Astrocyte of the cerebellum (primary cell): ENCODE measurements at places on chromosomes 4 and X.

DNA sequence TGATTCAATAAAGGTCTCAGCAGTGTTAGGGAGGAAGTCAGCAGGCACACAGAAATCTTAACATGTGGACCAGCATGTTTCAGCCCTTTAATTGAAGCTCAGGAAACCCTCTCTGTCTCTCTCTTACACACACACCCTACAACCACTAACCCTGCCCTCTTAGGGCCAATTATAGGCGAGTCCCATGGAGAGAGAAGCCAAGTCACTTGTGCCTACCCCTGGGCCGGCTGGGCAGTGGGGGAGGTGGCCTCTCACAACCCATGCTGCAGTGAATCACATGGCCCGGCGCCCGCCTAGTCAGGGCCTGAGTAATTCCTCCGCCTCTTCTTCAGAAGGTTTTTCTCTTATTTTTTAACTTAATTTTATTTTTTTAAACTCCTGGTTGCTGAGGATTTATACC lies 3.7 kb downstream of the FGD1 start:
- no peak for DNase-seq

DNA sequence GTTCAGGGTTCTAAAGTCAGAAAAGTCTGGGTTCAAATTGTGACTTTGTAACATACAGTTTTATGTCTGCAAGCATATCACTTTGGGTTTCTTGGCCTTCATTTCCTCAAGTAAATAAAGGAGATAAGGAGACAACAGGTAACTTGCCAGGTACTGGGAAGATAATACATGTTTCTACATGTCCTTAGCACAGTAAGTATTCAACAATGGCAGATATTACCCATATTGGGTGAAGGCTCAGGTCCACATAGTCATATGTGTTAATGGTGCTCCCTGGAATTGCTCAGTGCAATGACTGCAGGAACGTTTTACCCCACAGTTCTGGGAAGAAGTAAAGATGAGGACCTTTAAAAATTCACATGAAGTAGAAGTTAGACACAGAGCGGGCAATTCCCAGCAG lies 35.8 kb upstream of the GAB1 start:
- DNase-seq, result no peak

DNA sequence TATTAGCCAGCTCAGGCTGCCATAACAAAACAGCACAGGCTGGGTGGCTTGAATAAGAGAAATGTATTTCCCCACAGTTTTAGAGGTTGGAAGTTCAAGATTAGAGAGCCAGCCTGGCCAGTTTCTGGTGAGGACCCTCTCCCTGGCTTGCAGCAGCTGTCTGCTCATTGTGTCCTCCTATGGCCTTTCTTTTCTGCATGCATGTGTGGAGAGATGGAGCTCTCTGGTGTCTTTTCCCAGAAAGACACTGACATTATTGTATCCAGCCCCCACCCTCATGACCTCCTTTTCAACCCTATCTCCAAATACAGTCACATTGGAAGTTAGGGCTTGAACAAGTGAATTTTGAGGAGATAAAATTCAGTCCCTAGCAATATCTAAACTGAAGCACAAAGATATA lies 263.8 kb upstream of the PABPC4L start:
- no peak for DNase-seq

DNA sequence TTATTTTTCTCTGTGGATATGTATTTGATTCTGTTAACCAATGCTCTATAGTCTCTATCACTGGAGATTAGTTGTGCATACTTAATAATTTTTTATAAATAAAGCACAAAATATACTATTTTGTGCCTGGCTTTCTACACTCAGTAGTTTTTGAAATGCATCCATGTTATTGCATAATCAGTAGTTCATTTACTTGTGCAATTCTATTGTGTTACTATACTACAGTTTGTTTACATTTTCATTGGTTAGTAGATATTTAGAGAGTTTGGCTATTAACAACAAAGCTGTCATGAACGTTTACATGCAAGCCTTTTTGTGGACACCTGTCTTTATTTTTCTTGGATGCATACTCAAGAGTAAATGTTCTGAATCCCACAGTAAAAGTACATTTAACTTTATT lies 265.0 kb upstream of the FAT4 start:
- DNase-seq, result no peak

GRCh38 chrX:100591256-100592051 lies 6.7 kb downstream of the TNMD start:
- DNase-seq, result no peak

DNA sequence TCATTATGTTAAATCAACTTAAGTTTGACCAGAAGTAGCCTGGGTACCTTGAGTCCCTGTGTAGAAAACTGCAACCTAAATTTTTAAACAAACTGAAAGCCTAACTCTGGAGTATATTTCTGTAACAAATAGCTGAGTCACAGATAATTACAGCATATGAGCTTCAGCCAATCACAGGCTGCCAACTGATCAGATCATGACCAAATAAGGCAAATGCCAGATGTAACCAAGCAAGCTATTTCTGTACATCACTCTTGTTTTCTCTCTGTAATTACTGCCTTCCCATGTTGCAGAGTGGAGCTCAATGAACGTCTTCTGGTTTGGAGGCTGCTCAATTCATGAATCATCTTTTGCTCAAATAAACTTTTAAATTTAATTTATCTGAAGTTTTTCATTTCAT lies 980.9 kb upstream of the DIAPH2 start:
- DNase-seq, result no peak

DNA sequence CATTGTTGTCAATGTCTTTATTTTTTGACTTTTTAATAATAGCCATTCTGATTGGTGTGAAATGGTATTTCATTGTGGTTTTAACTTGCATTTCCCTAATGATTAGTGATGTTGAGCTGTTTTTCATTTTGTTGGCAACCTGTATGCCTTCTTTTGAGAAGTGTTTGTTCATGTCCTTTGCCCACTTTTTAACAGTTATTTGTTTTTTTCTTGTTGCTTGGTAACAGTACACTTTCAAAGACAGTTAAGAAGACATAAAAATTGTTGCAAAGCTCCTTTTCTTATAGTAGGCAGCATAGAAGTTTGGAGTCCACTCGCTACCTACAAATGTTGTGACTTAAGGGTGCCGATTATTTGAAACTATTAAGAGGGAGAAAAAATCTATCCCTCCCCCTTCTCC lies 48.7 kb upstream of the SLC7A11 start:
- no peak for DNase-seq

DNA sequence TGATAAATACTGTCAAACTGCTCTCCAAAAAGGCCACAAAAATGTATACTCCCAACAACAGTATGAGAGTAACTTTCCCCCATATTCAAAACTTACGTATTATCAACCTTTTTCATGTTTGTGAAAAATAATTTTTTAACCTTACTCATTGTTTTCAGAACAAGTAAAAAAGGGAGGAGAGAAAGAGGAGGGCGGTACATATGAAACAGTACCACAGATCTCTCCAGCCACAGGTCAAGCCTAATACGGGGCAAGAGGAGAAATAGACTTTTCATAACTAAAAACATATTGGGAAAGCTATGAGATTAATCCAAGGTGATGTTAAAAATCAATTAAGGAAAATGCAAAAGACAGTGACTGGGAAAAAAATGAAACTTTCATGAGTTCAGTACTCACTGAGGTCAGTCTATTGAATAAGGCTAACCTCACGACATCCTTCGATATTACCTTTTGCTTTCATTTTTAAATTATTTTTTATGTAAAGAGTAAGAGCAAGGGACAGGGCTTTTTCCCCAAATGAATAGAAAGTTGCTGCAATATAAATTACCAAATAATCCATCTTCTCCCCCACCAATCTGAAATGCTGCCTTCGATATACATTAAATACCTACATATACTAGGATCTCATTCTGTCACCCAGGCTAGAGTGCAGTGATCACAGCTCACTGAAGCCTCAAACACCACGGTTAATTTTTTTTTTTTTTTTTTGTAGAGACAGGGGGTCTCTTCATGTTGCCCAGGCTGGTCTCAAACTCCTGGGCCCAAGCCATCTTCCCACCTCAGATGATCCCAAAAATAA lies 25.3 kb downstream of the FBXW7 start:
- DNase-seq, result no peak

GRCh38 chrX:40199704-40200103 lies 101.9 kb upstream of the BCOR start:
- DNase-seq, result no peak

DNA sequence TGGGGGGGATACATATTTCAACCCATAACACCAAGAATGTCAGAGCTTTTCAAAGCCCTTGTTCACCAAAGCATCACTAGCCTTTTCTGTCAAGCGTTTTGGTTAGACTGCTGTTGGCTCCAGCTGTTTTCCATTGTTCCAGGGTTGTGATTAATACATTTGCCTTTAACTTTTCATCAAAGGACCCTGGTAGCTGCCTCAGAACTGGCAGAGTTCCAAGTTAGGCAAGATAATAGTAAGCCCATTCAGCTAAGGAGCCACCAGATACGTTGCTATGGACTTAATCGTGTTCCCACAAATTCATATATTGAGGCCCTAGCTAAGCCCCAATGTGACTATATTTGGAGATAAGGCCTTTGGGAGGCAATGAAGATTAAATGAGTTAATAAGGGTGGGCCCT lies 37.1 kb downstream of the ENOPH1 start:
- peak; percentile 50 for DNase-seq

GRCh38 chr4:117249333-117249732 lies 164.0 kb upstream of the TRAM1L1 start:
- DNase-seq, result no peak

- DNase-seq, result no peak
These were observed 57.3 kb downstream of the APBB2 start for GRCh38 chr4:41157009-41157408.

DNA sequence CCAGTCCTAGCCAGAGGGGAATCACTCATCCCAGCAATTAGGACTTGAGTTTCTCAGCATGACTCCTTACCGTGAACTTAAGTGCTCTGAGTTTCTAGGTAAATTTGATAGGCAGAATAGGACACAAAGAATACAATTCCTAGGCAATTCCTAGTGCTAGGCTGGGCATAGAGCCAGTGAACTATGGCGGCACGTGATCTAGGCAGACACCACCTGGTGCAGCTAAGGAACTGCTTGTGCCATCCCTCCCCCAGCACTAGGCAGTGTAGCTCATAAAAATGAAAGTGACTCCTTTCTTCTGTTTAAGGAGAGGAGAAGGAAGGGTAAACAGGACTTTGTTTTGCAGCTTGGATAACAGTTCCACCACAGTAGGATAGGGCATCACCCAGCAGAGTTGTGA lies 736.3 kb upstream of the PCDH7 start:
- DNase-seq, result no peak

GRCh38 chr4:54800831-54801530 lies 143.2 kb downstream of the KIT start:
- no peak for DNase-seq

DNA sequence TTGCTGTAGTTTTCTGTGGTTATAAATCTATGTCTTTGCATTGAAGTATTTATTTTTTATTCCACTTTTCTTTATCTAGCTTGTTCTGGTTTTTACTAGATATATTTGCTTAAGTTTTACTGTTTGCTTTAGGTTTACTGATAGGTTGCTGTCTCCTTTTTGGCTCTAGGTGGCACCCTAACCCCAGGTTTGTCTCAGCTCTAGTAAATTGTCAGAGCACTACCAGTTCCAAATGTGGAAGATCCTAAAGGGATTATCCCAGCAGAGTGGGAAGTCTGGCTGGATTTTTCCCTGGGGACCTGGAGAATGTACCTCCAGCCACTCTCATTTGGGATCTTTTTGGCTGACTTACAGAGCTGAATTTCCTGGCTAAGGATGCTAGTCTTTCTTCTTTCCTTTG lies 106.1 kb downstream of the PBDC1 start:
- DNase-seq, result peak; percentile 4

GRCh38 chr4:114691865-114692264 lies 93.3 kb downstream of the UGT8 start:
- DNase-seq, result no peak

DNA sequence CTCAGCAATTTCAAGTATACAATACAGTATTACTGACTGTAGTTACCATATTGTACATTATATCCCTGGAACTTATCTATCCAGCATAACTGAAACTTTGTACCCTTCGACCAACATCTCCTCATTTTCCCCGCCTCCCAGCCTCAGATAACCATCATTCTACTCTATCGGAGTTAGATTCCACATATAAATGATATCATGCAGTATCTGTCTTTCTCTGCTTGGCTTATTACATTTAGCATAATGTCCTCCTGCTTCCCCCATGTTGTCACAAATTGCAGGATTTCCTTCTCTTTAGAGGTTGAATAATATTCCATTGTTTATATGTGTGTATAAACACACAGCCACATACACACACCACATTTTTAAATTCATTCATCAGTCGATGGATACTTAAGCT lies 218.1 kb downstream of the MAML3 start:
- DNase-seq, result no peak

DNA sequence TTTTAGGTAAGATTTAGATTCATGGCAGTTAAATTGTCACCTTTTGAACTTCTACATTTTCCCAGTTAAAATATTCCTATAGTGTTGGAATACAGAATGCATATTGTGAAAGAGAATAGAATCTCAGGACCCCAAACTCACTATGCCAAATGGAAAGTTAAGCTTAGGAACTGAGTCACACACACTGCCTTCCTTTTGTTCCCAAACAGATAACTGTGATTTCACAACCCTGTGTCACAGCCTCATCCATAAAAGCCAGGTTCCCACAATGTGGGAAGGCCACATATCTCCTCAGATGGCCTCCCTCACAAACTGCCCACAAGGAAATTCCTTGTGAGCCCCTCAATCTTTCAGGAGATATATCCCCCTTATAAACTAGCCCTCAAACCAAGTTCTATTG lies 94.7 kb upstream of the HPF1 start:
- no peak for DNase-seq

DNA sequence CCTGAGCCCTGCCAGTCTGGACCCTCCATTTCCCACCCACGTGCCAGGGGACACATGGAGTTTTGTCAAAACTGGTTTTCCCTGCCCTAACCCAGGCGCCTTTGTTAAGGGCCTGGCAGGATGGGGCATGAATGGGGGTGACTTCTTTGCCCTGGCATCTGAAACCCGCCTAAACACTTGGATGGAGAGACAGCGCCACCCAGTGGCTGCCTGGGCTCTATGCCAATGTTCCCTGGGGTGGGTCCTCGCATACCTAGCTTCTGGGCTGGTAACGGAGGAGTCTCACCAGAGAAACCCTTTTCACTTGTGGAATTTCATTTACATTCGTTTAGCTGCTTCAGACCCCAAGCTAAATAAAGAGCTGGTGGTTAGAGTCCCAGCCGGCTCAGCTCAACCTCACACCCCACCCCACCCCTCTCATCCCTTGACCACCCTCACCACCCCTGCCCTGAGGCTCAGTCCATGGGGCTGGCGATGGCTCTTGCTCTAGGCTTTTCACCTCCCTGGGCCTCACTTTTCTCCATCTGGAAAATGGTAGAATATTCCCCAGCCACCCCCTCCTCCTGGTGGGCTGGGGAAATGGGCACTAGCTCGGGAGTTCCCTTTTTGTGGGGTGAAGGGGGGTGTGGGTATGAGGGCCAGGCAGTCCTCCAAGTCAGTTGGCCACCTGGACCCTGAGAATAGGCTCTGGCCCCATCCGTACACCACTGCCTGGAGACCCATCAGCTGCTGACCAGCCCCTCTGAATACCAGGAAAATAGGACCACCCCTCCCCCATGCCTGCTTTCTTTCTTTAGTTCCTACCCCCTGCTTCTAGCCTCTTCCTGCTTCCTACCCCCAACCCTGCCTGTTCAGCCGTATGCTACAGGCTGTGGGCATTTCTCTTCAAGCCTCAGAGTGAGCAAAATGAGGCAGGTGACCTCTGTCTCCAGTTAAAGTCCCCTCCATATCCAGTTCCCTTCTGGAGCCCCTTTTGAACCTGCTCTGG lies 57.1 kb upstream of the PJA1 start:
- peak; percentile 29 for DNase-seq
